ENCODE measurements at places on chromosomes 4 and X.

- no peak for DNase-seq
Observed at GRCh38 chrX:135893294-135893817, at the start of the genes CT45A10 and SAGE1. Gene CT45A10, minus strand, starts transcription at chrX:135893444. Its CDS starts 8,100 bp downstream, at chrX:135885344. Gene SAGE1, plus strand, starts transcription at chrX:135893716. Its CDS starts 2,527 bp downstream, at chrX:135896243.

DNA sequence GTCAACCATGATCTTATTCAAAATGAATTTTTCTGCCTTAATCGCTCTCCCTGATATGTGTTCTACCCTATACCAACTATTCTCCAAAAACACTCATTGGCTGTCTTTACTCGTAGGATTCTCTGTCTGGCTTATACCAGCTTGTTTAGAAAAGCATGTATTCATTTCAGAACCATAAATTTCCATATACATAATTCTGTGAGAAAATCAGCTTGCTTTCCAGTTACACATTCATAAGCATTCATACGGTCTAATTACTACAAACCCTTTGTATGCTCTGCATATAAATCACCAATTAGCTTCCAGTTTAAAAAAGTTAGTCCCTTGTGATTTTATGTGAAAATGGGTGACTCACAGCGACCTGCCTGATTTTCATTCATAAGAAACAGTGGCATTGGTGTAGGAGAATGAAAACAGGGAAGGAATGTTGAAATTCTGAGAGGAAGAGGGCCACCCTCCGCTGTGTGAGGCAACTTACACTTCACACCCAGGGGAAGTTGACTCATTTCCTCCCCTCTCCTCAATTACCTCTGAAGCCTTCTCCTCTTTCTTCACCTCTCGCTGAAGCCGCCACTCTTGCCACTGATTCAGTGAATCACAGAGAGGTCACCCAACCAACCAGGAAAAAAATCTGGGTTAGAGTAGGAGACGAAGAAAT is 63.3 kb downstream of the MEPE start:
- peak; percentile 91 for DNase-seq

DNA sequence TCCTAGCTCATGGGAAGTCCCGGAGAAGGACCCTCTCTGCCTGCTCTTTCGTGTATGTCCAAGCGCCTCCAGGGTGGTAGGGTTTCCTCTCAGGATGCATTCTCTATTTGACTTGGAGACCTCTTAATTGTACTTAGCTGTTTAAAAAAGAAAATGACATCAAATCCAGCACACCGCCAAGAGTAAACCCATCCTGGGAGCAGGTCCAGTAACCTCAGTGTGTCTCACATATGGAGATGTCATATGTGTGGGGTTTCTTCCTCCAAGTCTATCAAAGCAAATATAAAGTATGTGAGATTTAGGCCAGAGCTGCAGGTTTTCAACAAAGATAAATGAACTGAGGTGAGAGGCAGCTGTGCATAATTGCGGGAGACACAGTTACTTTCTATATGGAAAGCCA is 209.4 kb upstream of the ANXA3 start:
- no peak for DNase-seq

GRCh38 chrX:129650821-129651510 is 3.8 kb downstream of the APLN start:
- no peak for DNase-seq

DNA sequence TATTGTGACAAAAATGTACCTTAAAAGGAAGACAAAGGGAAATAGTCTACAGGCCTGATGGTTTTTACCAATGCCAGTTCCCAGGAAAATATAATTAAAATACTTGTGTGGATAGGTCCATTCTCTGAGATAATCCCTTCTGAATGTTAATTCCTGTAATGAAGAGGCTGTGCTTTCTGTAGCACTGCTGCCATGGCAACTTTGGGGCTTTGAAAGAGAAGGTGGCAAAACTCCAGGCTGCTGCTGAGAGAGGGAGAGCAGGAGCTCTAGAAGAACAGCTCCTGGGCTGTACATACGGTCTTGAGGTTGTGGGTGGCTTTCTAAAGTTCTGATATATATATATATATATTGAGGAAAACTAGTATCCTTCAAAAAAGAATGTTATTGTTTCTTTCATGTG is 125.4 kb downstream of the PDLIM5 start:
- DNase-seq = no peak

DNA sequence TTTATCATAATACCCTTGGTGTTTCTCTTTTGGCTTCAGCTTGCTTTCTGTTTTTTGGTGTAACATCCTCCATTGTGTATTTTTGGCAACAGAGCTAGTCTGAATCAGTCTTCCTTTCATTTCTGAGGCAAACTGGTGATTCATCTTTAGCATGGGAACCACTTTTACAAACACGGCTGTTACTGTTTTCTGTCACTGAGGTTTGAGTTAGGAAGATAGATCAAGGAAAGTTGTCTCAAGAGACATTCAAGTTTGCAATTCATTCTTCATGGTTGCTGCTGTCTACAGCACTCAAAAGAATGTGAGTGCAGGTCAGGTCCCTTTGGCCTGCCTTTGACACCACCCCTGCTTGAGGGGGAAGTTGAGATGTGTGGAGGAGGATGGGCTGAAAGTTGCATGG is 36.3 kb downstream of the IL21 start:
- peak; percentile 49 for DNase-seq

DNA sequence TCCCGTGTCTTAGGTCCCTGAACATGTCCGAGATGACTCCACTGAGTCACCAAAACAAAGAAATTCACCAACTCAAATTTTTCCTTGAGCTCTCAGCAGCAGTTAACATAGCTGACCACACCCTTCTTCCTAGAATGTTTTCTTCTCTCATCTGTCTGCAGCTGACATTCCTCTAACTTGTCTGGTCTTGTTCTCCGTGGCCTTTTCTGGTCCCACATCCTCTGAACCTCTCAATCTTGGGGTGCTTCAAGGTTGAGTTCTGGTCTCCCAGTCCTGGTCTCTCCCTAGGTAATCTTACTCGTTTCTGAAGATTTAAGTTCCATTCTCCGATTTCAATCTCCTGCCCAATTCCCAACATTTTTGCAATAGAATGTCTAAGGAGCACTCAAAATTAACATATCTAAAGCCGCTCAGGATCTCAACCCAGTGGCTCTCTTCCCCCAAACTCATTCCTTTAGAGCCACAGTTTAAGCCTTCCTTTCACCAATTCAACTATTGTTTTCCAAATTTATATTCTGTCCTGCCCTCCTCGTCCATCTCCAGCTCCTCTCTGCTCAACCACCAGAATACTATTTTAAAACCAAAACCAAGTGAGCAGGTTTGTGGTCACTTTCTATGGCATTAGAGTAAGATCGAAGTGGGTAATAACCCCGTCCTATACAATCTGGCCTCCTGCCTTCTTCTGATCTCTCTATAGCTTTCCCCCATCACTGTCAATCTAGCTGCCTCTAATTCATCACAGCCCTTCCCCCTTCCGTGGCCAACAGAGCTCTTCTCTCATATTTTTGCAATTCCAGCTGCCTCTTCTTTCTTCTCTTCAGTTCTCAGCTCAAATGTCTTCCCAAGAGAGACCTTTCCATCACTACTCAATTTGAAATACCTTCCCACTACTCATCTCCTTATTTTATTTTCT is 1.2 kb downstream of the TRIML2 start:
- no peak for DNase-seq

DNA sequence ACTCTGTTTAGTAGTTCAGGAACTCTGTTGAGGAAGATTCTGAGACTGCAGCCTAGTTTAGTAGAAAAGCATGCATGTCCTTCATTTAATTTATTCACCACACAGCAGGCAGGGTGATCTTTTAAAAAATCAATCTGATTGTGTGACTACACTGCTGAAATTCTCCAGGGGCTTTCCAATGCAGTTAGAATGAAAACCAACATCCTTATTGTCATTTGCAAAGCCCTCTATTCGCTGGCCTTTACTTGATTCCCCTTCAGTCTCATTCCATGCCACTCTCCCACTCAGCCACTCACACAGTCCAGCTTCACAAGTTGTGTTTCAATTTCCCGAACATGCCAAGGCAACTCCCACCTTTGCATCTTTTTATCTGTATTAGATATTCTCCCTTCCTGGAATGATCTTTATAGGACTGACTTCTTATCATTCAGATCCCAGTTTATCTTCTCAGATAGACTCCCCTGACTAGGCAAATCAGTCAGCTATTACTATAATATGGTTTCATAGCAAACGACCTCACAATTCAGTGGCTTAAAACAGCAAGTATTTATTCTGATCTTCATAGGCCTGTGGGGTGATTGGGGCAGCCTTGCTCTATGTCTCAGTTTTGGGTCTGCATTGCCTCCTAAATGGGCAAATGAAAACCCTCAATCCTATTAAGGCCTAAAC is 21.3 kb upstream of the FTHL17 start:
- DNase-seq = no peak

GRCh38 chr4:113278324-113278934 is 229.0 kb downstream of the ANK2 start:
- peak; percentile 76 for DNase-seq

GRCh38 chrX:150475461-150475860 is 93.0 kb upstream of the MTM1 start:
- no peak for DNase-seq

- DNase-seq = no peak
Observed at GRCh38 chrX:81206476-81206875, 4.6 kb downstream of the SH3BGRL start.

Data from Kasumi-1 (cell line).